ENCODE measurements at places on chromosomes 5 and 9.

- DNase-seq, result peak; percentile 62
These were observed 72.3 kb downstream of the SLCO4C1 start for GRCh38 chr5:102223542-102224477.

GRCh38 chr5:122656160-122656559, 118.7 kb upstream of the SNX2 start:
- no peak for DNase-seq

GRCh38 chr5:88404405-88404804, 135.8 kb upstream of the TMEM161B start:
- no peak for DNase-seq

- DNase-seq, result no peak
These were observed 98.9 kb downstream of the MAN2A1 start for GRCh38 chr5:109788596-109788995.

DNA sequence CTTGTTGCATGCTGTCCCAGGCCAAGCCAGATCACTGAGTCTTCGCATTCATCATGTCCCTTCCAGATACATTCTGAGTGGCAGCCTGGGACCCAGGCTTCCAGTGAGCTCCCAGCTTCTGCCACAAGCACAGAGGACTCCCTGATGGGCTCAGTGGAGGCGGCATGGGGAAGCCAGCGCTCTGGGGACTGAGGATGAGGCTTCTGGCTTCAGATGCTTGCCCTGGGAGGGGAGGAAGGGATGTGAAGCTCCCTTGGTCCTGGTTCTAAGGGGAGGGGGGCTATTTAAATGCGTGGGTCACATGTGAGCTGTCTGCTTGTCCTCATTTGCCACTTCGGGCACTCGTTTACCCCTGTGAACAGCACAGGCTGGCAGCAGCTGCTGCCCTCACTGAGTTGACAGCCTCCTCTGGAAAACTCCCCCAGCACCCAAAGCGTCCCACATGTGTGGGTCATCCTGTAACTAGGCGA, 174.0 kb downstream of the NR3C1 start:
- no peak for DNase-seq

- DNase-seq, result peak; percentile 64
These were observed 51.6 kb upstream of the PHYKPL start for GRCh38 chr5:178284093-178284675.

GRCh38 chr5:90533794-90534193, 4.4 kb upstream of the LYSMD3 start:
- DNase-seq, result no peak

DNA sequence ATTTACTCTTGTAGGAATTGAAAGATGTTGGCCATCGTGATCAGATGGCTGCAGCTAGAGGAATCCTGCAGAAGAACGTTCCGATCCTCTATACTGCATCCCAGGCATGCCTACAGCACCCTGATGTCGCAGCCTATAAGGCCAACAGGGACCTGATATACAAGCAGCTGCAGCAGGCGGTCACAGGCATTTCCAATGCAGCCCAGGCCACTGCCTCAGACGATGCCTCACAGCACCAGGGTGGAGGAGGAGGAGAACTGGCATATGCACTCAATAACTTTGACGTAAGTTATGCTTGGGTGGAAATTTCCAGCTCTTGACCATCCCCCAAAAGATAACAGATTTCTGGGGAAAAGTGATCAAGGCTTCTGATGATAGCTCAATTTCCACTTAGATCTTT, 50.6 kb downstream of the LRRTM2 start:
- no peak for DNase-seq

DNA sequence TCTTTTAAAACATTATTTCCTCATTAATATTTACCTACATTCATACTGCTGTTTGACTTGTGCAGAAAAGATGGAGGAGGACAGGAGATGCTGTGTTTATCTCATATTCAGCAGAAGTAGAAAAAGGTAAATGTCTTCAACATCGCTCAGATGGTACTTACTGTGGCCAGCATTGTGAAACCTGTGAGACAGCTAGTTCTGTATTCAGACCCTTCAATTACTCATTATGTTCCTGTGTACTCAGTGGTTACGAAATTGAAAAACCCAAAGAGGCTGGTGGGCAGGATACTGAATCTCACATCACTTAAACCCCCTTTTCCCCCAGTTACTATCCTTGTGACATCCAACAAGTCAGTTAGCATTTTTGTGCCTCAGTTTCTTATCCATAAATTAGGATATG, 216.0 kb downstream of the KDM4C start:
- DNase-seq, result no peak

DNA sequence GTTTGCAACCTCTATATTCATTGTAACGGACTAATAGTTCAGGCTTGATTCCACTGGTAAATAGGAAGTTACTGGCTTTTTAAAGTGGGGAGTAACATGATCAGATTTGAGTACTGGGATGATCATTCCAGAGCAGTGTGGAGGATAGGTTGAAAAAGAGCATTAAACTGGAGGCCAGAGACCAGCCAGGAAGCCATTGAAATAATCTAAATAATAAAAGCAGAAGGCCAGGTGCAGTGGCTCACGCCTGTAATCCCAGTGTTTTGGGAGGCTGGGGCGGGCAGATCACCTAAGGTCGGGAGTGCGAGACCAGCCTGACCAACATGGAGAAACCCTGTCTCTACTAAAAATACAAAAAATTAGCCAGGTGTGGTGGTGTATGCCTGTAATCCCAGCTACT, 56.0 kb upstream of the MSX2 start:
- no peak for DNase-seq

DNA sequence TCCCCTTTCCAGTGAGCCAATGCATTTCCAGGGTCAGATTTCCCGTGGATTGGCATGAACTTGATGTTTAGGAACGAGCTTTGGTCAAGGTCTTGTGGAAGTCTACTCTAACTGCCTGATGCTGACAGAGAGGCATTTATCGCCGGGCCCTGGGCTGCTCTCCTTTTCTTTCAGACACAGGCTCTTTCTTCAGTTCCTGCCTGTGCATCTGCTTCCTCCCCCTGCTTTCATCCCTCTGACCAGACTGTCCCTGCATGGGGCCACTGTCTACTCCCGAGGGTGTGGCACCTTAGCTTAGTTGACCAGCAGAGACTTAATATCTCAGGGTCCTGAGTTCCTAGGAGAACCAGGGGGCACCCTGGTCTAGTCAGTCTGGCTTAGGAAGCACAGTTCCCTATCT, 41.2 kb downstream of the RALGPS1 start:
- no peak for DNase-seq

DNA sequence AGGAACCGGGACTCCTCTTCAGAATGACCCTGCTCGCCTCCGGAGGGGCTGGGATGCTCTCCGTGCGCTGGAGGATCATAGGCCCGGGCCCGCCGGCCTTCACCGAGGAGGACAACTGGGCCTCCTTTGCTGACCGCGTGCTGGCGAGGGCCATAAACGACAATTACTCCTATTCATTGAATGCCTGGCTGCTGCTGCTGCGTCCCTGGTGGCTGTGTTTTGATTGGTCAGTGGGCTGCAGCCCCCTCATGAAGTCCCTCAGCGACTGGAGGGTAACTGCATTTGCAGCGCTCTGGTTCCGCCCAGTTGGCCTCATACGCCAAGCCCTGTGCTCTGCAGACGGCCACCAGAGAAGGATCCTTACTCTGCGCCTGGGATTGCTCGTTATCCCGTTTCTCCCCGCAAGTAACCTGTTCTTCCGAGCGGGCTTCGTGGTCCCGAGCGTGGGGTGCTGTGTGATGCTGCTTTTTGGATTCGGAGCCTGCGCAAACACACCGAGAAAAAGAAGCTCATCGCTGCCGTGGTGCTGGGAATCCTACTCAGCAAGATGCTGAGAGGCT, 16.6 kb downstream of the OR2V1 start:
- DNase-seq, result no peak

GRCh38 chr9:34046784-34047379, 1.8 kb downstream of the UBAP2 start:
- peak; percentile 6 for DNase-seq

GRCh38 chr9:74458832-74459231, 38.3 kb upstream of the RORB start:
- DNase-seq, result peak; percentile 25

- no peak for DNase-seq
These were observed 116.9 kb downstream of the ARRDC3 start for GRCh38 chr5:91266184-91266705.

- DNase-seq, result peak; percentile 56
These were observed 41.7 kb downstream of the B4GALT1 start for GRCh38 chr9:33125461-33125860.

DNA sequence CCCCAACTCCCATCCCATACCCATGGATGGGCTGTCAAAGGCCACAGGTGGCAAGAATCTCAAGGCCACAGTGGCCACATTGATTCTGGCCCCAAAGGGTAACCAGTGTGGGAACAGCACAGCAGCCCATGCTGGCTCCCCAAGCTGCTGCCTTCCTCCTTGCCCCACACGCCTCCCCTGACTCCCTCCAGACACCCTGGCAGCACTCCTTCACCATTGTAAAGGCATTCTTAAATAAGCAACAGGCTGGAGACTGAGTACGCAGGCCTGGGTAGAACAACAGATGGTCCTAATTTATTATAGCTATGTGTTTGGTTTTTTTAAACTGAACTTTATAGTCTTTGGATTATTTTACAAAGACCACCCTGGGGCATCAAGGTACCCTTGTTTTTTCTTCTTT, 158.8 kb downstream of the TSSK1B start:
- DNase-seq, result peak; percentile 69
